Endodermal cell (in vitro differentiated cells): ENCODE measurements at places on chromosomes 12 and 14. TPM values are rescaled to one million over a fixed set of nuclear protein-coding genes. Genes with fewer than 3 reads are reported as not detected.

DNA sequence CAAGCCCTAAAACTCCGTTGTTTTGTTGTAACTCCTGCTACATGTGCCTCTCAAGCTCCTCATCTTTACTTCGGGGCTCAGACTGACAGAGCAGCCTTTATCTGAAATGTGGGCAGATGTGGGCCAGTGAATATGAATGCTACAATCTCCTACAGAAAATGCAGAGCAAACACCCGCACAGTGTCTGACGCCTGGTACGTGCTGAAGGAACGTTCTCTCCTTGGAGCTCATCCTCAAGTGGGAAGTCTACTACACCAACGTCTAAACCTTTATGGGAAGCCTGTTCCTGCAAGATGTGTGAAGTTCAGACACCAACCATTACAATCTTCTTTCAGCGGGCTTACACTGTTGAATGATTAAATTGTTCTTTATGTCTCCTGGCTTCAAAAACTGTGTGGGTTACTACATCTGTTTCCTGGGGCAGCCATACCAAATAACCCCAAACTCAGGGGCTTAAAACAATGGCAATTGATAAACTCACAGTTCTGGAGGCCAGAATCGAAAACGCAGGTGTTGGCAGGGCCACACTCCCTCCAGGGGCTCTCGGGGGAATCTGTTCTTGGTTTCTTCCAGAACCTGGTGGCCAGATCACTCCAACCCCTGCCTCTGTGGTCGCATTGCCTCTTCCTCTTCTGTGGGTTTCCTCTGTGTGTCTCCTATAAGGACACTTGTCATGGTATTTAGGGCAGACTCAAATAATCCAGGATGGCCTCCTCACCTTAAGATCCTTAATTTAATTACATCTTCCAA is 179.7 kb upstream of the PLXNC1 start:
- no peak overlapping the region for H3K4me3 ChIP-seq
- peaks cover 4% of the 10 kb centered on the region for H3K27me3 ChIP-seq
- DNase-seq = no peak
- H3K36me3 ChIP-seq = no peaks in the 10 kb centered on the region

GRCh38 chr12:116136340-116136739 is 141.2 kb downstream of the MED13L start:
- H3K4me1 ChIP-seq = peaks cover 3% of the 10 kb centered on the region
- H3K4me3 ChIP-seq = no peak overlapping the region
- H3K27ac ChIP-seq = no peak overlapping the region
- no peaks in the 10 kb centered on the region for H3K27me3 ChIP-seq
- no peaks in the 10 kb centered on the region for H3K36me3 ChIP-seq

DNA sequence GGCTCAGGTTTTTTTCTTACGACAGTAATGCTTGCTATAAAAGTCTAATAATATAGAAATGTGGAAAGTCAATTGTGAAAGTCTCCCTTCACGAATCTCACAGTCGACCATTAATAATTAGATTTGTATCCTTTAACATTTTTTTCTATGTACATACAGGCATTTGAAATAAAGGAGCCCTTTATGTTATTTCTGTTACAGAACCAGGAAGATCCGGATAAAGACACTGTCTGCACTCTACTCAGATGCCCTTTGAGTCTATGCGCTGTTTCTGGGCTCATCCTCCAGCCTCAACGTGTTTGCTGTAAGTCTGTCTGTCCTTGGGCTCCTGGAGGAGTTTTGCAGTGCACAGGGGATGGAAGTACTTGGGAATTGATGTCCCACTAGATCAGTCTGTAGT is 212.2 kb upstream of the ATP2B1 start:
- no peaks in the 10 kb centered on the region for H3K36me3 ChIP-seq
- DNase-seq = no peak
- no peaks in the 10 kb centered on the region for H3K27me3 ChIP-seq
- peaks cover 3% of the 10 kb centered on the region for H3K4me1 ChIP-seq
- H3K27ac ChIP-seq = no peak overlapping the region

- no peak overlapping the region for H3K27ac ChIP-seq
- H3K36me3 ChIP-seq = no peaks in the 10 kb centered on the region
Observed at GRCh38 chr14:102545461-102546265, 36.1 kb upstream of the ANKRD9 start.

DNA sequence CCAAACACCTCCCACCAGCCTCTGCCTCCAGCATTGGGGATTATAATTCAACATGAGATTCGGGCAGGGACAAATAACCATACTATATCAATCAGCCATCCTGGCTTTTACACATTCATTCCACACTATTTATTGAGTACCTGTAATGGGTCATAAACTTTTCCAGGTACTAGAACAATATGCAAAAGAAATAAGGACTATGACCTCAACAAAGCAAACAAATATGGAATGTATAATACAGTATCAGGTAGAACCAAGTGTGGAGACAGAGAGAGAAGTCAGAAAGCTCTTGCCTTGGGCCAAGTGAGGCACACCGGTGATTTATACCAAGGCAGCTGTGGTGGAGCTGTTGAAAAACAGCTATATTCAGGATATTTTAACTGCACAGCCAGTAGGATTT is 116.3 kb downstream of the TSPAN8 start:
- H3K4me3 ChIP-seq = no peak overlapping the region
- H3K27me3 ChIP-seq = no peaks in the 10 kb centered on the region
- H3K4me1 ChIP-seq = peaks cover 2% of the 10 kb centered on the region
- no peak overlapping the region for H3K27ac ChIP-seq
- DNase-seq = no peak
- H3K36me3 ChIP-seq = no peaks in the 10 kb centered on the region

DNA sequence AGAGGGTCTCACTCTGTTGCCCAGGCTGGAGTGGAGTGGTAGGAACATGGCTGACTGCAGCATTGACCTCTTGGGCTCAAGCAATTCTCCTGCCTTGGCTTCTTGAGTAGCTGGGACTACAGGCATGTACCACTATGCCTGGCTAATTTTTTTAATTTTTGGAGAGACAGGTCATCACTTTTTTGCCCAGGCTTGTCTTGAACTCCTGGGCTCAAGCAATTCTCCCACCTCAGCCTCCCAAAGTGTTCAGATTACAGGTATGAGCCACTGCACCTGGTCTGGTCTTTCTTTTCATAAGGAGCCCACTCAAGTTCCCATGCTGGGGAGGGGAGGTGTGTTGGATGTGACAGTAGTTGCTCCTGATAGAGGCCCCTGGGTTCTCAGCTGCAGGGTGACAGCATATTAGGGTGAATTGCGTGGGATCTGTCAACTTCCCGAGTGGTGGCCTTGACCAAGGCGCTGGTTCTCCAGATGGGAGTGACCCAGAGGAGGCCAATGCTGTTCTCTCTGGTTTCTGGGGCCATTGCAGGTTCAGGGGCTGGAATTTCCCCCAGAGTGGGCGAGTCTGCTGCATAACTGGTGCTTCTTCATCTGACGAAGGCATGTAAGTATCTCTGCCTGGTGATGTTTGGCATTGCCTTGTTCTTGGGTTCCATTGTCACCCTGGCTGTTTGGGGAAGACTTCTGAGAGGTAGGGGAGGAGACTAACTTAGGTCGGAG is 52.4 kb upstream of the ESRRB start:
- DNase-seq = peak; percentile 18
- H3K36me3 ChIP-seq = no peaks in the 10 kb centered on the region
- H3K27me3 ChIP-seq = peaks cover 11% of the 10 kb centered on the region
- no peaks in the 10 kb centered on the region for H3K4me1 ChIP-seq
- no peak overlapping the region for H3K4me3 ChIP-seq

DNA sequence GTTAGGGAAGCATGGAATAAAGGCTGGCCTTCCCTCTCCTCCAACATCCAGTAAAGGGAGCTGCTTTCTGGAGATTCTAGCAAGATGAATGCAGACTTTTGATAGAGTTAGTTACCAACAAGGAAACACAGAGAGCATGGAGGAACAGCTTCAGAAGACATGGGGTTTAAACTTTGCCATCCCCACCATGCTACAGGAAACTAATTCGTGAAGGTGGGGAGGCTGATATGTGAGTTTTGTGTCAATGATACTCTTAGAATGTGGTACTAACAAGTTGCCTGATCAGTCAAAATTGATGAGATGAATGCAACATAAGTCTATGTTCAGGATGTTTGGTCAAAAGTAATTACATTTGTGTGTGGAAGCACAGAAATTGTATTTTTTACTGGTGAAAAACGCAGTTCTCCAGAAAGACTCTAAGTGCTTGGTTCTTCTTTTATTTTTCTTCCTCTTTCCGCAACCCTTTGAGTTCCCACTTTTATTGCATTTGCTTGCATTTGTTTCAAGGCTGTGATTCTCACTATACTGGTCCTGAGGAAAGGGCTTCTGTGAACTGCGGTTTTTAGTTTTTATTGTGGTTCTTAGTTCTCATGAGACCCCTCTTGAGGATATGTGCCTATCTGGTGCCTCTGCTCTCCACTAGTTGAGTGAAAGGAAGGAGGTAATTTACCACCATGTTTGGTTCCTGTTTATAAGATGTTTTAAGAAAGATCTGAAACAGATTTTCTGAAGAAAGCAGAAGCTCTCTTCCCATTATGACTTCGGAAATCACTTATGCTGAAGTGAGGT is at the start of gene CLEC4A:
Gene CLEC4A, plus strand, starts transcription at position 494 of the 789 bp plus-strand sequence. Its CDS starts 262 bp downstream, at position 756.
- H3K27me3 ChIP-seq = no peaks in the 10 kb centered on the region
- no peak for DNase-seq
- H3K4me1 ChIP-seq = no peaks in the 10 kb centered on the region
- H3K4me3 ChIP-seq = no peak within 1 kb of the TSS
- no peak within 1 kb of the TSS for H3K27ac ChIP-seq
- H3K36me3 ChIP-seq = no peaks in the 10 kb centered on the region

- no peak overlapping the region for H3K4me3 ChIP-seq
- no peak overlapping the region for H3K27ac ChIP-seq
- DNase-seq = no peak
Observed at GRCh38 chr12:110330544-110330943, 49.5 kb downstream of the ATP2A2 start.

DNA sequence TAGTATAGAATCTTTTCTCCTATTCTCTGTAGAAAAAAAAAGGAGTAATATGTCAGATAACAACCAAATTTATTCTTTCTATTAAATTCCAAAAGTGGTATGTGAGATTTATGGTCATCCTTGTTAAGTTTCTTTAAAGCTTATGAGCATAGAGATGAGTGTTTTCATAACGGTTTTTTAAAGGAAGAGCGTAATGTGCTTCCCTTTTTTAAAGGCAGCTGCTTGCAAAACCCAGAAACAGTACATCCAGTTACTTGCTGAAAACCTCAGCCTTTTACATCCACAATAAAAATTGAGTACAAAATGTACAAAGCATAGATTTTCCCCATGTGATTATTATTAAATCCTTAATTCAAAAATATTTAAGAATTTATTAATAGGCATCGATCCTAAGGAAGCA is 53.6 kb upstream of the CD163 start:
- DNase-seq = no peak
- no peaks in the 10 kb centered on the region for H3K27me3 ChIP-seq
- no peaks in the 10 kb centered on the region for H3K4me1 ChIP-seq
- no peaks in the 10 kb centered on the region for H3K36me3 ChIP-seq
- H3K27ac ChIP-seq = no peak overlapping the region
- no peak overlapping the region for H3K4me3 ChIP-seq

DNA sequence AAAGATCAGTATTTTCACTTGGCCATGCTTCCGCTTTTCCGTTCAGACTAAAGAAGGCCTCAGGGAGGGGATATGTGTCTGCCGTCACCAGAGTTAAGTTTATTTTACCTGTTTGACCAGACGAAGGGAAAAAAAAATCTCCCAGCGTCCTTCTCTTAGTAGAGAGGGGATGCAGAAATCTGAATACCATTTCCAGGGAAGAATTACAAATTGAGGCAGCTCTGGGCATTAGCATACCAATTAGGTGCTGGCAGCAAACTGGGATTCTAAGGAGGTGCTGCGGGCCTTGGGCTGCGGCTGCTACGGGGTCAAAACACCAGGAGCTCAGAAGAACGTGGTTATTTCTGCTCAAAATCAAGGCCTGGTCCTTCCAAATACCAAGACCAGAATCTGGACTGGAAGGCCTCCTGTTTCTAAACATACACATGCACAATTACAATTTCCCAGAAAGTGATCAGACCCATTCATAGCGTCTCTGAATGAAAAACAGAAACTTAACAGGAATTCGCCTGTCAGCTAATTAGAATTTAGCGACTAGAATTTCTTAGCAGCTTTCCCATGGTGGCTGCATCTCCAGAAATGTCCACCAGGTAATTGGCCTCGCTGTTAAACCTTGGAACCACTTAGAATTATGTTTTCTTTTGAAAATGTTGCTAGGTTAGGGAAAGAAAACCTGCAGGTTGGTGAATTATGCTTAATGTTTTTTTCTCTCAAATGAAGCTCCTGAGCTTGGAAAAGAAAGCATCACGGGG is 617.0 kb downstream of the VRK1 start:
- no peaks in the 10 kb centered on the region for H3K36me3 ChIP-seq
- H3K27me3 ChIP-seq = peaks cover 51% of the 10 kb centered on the region
- H3K4me1 ChIP-seq = peaks cover 18% of the 10 kb centered on the region
- no peak overlapping the region for H3K4me3 ChIP-seq
- no peak overlapping the region for H3K27ac ChIP-seq
- DNase-seq = peak; percentile 79

- no peak overlapping the region for H3K27ac ChIP-seq
- DNase-seq = no peak
- H3K36me3 ChIP-seq = peaks cover 68% of the 10 kb centered on the region
- H3K27me3 ChIP-seq = no peaks in the 10 kb centered on the region
Observed at GRCh38 chr12:93380480-93381121, 2.9 kb downstream of the NUDT4 start.

GRCh38 chr14:35353409-35354172 is 51.0 kb downstream of the NFKBIA start:
- no peaks in the 10 kb centered on the region for H3K36me3 ChIP-seq
- no peak overlapping the region for H3K27ac ChIP-seq
- no peak overlapping the region for H3K4me3 ChIP-seq
- H3K4me1 ChIP-seq = peaks cover 5% of the 10 kb centered on the region

TAS2R9 gene
- not detected in 3 replicates for total RNA-seq

GZMB gene
- total RNA-seq = not detected in 3 replicates

TAS2R8 gene
- total RNA-seq = not detected in 3 replicates

PCED1B gene
- total RNA-seq = 2.5 to 4.2 TPM (median 3.2 TPM) in 3 replicates

KLHL33 gene
- 0.09 TPM in 2 replicates for total RNA-seq

PTPRR gene
- total RNA-seq = 0.25 to 0.27 TPM in 2 of 3 replicates, not detected in the other
